ENCODE measurements at places on chromosomes 13 and 19. TPM values are rescaled to one million over a fixed set of nuclear protein-coding genes. Genes with fewer than 3 reads are reported as not detected.

DNA sequence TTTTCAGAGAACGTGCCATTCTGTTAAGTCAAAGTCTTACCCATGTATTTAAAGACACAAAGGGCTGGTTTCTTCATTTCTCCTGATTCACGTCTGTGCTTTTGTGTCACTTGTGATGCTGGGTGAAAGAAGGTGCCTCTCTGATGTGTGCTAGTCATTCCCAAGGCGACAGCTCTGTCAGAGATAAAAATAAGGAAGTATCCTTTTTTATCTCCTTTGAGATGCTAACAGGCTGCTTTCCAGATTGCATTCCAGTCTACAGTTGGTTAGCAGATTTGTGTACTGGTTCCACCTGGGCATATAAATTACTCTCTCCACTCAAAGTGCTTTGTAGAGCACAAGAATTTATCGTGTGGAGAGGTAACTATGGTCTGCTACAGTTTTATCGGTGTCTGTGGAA lies 33.5 kb upstream of the DCT start:
- DNase-seq, result no peak

DNA sequence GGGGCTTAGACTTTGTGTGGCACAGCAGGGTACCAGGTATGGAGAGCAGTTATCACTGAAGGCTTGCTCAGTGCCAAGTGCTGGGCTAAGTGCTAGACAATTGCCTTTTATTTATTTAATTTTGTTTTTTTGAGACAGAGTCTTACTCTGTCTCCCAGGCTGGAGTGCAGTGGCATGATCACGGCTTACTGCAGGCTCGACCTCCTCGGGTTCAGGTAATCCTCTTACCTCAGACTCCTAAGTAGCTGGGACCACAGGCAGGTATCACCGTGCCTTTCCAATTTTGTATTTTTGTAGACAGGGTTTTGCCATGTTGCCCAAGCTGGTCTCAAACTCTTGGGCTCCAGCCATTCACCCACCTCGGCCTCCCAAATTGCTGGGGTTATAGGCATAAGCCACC lies 256.9 kb downstream of the ZNF536 start:
- no peak for DNase-seq

Gene CEBPA
- total RNA-seq, result not detected

- DNase-seq, result no peak
Observed at GRCh38 chr19:3958836-3959765, 11.8 kb downstream of the DAPK3 start.

Gene ONECUT3
- total RNA-seq, result not detected

Gene NUFIP1
- 7.4 TPM for total RNA-seq

GRCh38 chr13:90232291-90232690 lies 1115.2 kb upstream of the MIR17HG start:
- no peak for DNase-seq

Gene GSX1
- not detected for total RNA-seq
